HT1080 (cell line): ENCODE measurements at places on chromosomes 5 and 9.

DNA sequence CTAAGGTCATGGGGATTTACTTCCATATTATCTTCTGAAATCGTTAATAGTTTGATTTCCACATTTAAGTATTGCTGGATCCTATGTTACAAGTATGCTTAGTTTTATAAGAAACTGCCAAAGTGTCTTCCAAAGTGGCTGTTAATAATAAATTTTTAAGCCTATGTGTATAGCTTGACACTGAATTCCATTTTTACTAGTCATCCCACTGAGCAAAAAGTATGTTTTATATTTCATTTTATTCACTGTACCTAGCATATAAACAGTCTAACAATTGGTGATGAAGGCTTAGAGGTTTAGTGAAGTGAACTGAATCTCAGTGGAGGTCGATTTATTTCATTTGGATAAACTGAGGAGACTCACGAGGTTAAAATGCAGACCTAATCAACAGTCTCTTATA, 174.6 kb downstream of the ADAMTS6 start:
- no peak for DNase-seq

- no peak for DNase-seq
These were observed 55.1 kb upstream of the XPA start for GRCh38 chr9:97752274-97752673.

- DNase-seq, result no peak
These were observed 352.0 kb downstream of the KCTD16 start for GRCh38 chr5:144522698-144523097.

- no peak for DNase-seq
These were observed 498.6 kb upstream of the GRIN3A start for GRCh38 chr9:102237094-102237493.

GRCh38 chr5:33841891-33842290, 49.9 kb downstream of the ADAMTS12 start:
- DNase-seq, result peak; percentile 49

DNA sequence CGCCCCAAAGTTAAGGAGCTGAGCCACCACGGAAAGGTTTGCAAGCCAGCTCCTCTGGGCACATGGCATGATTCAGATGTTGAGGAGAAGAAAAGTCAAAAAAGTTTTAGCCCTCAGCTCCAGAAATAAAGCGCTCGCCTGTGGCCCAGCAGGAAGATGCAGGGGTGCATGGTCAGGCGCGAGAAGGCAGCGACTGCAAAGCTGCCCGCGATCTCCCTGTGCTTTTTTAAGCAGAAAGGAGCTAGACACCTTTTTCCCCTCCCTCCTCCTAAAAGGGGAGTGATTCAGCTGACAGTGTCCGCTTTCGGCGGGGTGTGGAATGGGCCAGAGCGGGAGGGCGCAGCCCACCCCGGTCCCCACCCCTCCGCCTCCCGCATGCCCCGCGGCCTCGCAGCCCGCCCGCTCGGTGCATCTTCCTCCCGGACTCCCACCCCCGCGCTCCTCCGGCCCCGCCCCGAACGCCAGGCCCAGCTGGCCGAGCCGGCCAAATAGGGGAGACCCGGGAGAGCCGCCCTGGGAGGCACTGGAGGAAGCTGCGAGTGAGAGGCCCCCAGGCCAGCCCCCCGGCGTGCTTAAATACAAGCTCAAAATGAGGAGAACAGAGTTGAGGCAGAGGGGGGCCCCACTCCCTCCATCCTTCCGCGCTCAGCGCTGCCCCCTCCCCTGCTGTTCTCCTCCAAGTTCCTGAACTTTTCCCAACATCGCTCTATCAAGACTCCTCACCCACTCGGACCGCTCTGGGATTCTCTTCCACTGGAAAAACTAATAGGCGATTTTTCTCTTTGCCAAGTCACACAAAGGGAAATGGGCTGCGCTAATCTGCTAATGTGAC, at the start of gene ADAMTS12:
Gene ADAMTS12 (minus strand): TSS at position 203 of the 832 bp plus-strand sequence. CDS start 134 bp downstream, at position 69.
- no peak for DNase-seq

GRCh38 chr9:18268381-18268780, 205.6 kb upstream of the ADAMTSL1 start:
- DNase-seq, result peak; percentile 95

- no peak for DNase-seq
These were observed 9.3 kb downstream of the KIAA1191 start for GRCh38 chr5:176352116-176352878.

- no peak for DNase-seq
These were observed 28.3 kb upstream of the GOLPH3 start for GRCh38 chr5:32202394-32202793.

DNA sequence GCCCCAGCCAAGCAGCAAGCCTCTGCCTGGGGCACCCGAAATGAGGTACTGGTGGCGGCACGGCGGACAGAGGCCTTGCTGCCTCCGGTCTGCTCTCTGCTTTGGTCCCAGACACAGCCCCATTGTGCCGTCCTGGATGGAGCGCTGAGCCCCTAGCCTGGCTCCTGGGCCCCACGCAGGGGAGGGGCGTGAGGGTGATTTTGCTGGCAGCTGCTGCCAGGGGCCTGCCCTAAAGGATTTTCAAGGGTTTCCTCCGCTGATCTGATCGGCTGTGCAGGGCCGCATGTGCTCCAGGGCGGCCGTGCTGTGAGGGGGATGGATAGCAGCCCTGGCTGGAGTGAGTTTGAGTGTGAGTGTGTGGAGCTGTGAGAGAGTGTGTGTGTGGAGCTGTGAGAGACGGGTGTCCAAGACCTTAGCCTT, 1.3 kb downstream of the GPSM1 start:
- no peak for DNase-seq

- DNase-seq, result no peak
These were observed 14.1 kb downstream of the SEMA4D start for GRCh38 chr9:89483592-89484474.
